Fibroblast of pulmonary artery (primary cell): ENCODE measurements at places on chromosomes 5 and 9.
A peak's percentile ranks its signal among the peaks of the same experiment; 100 is the strongest.

GRCh38 chr5:6544561-6544935 is 88.3 kb downstream of the NSUN2 start:
- no peak for DNase-seq

DNA sequence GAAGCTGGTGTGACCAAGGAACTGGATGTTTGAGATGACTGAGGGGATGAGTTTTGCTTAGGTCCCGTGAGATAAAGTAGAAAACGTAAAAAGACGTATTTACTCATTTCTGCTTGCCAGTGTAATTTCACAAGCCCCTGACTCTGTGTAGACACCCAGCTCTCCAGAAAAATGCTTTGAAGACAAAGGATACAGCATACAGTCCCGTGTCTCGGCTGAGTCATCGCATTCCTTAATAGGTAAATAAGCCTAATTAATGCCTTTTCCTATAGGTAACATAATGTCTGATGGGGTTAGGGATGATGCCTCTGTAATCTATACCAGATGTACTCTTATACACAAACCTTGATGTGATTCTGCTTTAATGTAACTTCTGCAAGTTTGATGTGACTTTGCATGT is 20.2 kb downstream of the S100Z start:
- no peak for DNase-seq

DNA sequence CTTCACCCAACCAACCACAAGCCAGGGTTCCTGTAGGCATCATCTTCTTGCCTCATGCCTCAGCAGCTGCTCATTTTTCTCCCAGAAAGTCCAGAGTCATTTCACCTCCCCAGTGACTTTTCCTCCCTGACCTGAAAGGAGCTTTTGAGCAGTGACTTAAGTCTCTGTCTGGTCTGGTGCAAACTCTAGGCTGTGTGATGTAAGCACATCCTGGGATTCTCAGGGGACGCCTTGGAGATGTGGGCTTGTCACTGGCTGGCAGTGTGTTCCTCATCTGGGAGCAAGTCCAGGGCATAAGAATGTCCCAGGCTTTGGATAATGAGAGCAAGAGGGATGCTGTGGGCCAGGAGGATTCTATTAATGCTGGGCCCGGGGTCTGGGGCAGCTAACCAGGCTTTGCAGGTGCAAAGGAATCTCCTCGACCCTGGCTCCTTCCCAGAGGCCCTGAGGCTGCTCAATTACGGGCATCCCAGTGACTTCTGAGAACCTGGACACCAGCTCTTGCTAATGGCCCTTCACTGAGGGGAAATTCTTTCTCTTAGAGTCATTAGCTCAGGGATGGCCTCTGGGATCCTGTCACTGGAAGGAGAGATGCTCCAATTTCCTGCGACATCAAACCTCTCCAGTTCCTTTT is 211.0 kb upstream of the PANK3 start:
- no peak for DNase-seq

DNA sequence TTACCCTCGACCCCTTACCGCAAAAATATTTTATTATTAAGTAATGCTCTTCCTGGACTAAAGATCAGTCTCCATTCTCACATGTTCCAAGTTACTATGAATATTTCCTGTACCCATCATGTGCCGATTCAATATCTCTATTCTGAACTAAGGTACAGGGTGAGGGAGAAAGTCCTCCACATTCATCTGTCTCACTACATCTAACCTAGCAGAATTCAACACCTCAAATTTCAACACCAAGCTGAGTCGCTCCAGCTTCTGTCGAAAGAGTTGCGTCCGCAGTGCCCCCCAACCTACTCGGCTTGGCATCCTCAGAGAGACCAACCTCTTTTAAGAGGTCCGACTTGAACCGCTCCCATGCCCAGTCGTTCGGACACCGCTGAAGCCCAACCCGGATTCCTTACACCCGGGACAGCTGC is 1.0 kb downstream of the CERT1 start:
- DNase-seq, result peak; percentile 43

DNA sequence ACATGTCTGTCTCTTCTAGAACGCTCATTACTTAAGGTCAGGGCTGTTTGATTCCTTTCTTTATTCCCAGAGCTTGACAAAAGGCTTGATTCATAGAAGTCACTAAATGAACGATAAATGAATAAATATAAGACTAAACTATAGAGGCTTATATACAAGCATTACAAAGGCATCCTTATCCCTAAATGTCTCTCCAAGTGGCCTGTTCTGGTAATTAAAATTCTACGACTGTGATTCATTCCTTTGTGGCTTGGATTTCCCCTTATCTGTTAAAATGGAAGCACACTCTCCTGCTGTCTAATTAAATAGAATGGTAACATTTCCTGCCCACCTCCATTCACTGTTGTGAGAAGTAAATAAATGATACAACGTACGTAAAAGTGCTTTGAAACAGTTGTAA is 49.5 kb downstream of the C7 start:
- DNase-seq, result no peak

GRCh38 chr5:151923866-151924476 is 680 bp downstream of the GLRA1 start:
- no peak for DNase-seq

DNA sequence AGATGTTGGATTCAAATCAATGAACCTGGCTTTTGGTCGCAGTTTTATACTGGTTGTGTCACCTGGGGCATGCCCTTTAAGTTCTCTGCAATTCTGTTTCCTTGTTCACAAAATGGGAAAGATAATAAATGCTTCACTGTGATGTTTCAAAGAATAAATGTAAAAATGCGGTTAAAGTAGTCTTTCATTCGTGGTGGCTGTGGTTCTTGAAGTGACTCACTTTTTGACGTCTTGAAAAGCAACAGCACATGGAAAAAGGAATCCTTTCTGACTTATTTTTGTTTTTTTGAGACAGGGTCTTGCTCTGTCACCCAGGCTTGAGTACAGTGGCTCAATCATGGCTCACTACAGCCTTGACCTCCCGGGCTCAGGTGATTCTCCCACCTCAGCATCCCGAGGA is 88.4 kb upstream of the SLIT3 start:
- DNase-seq, result no peak

- DNase-seq, result no peak
Observed at GRCh38 chr9:93721417-93721965, 145.1 kb downstream of the PHF2 start.

DNA sequence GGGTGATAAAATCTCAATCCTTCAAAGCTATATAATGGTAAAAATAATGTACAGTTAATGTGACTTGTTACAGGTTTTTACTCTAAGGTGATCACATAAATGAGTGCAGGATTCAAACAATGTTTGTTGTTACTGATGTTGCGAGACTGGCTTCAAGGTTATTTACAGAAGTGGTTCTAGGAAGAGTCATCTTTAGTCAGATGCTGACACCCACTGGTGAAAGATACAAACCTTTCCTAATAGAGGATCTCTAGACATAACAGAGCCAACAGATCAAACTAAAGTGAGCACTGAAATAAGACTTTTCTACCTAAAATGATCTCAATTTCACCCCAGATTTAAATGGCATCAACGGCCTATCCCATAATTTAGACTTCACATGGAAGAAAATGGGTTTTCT is 20.2 kb downstream of the ARSB start:
- DNase-seq, result peak; percentile 88

GRCh38 chr5:4548341-4548740 is 591.8 kb upstream of the ADAMTS16 start:
- no peak for DNase-seq

DNA sequence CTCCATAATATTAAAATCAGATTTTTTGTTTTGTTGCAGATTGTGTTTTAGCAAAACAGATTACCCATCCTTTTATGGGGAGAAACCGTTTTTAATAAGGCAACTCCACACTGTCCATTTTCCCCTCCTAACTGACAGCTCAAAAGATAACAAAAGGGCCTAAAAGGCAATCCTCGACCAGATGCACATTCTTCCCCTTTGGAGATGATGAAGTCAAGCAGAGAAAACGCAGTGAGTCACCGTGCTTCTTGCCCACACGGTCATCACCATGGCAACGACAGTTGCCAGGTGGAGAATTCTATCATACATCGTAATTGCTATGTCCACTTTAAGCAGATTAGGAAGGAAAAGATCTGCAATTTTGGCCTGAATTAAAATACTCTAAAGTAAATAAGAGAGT is 96.4 kb downstream of the DIRAS2 start:
- peak; percentile 33 for DNase-seq

DNA sequence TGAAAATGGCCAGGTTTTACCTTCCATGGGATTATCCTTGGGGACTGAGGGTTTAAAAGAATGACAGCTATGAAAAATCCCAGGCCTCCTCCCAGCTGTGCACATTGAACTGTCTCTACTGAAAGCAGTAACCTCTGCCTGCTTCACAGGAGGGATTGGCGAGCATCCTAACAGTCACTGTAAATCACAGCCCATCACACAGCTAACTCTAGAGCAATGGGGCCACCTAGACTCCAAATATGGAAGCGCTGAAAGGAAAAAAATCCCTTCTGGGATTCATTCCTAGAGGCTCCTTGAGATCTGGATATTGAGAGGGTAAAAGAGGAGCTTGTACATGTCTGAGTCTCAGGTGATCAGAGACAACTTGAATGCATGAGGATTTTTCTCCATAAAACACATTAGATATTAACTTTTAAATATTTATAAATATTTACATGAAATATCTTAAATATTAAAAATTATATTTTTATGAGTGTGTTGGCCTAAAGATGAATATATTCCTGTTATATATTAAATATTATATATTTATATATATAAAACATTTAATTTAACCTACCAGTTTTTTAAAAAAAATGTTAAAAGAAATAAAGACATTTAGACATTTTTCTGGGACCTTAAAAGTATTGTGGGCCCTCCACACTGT is 133.8 kb upstream of the SLC24A2 start:
- peak; percentile 77 for DNase-seq

- DNase-seq, result no peak
Observed at GRCh38 chr9:95754533-95755420, 120.7 kb upstream of the ERCC6L2 start.

DNA sequence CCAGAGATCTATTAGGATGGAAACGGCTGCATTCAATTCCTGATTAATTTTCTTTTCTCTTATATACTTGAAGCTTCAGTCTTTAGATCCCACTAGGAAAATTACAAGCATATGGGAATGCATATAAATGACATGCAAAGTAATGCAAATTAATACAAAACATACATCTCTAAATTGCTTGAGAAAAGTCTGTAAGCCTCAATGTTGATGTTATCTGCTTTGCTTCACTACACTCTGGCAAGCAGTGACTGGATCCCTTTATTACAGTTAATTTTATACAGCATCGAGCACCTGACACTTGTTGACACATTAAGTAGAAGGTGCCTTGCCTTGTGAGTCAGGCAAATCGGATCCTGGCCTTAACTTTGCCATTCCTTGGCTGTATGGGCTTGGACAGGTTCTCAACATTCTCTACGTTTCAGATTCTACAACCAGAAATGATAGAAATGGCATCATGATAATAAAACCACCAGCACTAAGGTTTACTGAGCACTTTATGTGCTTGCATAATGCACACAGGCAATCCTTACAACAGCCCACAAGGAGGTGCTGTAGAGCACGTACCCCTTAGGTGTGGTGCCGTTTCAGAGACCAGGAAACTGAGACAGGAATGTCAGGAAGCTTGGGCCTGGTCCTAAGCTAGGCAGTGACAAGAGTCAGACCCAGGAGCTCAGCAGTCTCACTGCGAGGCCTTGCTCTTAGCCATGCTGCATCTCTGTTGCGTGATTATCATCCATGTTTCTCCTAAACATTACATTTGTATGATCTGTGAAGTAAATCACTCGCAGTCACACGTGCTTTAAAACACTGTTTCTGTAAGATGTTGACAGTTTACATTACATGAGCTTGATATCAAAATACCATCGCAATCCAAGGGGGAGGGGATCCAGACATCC is 2.7 kb downstream of the GCNT4 start:
- peak; percentile 74 for DNase-seq

- DNase-seq, result peak; percentile 68
Observed at GRCh38 chr5:52846182-52846842, 58.6 kb downstream of the ITGA1 start.

GRCh38 chr9:6931913-6932312 is 174.1 kb downstream of the KDM4C start:
- DNase-seq, result peak; percentile 42

DNA sequence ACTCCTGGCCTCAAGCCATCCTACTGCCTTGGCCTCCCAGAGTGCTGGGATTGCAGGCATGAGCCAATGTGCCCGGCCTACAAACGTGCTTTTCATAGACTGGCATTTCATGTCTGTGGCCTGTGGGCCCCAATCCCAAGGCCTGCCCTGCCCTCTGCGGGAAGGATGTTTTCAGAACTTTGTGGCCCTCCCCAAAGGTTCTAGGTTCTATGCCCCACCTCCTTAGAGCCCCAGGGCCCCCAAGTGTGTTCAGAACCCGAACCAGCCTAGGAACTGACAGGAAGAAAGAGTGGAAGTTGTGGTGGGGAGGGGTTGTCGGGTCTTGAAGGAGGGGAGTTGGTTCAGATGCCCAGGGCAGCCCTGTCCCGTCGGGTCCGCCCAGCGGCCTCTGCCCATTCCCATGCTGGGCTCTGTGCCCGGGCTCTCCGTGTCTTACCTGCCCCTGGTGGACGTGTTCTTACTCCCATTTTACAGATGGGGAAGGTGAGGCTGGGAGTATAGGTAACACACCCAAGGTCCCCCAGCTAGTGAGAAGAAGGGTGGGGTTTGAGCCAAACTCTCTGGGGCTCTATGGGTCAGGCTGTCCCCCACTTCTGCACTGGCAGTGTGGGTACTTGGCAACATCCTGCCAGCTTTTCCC is 175.8 kb upstream of the IER5L start:
- DNase-seq, result no peak

DNA sequence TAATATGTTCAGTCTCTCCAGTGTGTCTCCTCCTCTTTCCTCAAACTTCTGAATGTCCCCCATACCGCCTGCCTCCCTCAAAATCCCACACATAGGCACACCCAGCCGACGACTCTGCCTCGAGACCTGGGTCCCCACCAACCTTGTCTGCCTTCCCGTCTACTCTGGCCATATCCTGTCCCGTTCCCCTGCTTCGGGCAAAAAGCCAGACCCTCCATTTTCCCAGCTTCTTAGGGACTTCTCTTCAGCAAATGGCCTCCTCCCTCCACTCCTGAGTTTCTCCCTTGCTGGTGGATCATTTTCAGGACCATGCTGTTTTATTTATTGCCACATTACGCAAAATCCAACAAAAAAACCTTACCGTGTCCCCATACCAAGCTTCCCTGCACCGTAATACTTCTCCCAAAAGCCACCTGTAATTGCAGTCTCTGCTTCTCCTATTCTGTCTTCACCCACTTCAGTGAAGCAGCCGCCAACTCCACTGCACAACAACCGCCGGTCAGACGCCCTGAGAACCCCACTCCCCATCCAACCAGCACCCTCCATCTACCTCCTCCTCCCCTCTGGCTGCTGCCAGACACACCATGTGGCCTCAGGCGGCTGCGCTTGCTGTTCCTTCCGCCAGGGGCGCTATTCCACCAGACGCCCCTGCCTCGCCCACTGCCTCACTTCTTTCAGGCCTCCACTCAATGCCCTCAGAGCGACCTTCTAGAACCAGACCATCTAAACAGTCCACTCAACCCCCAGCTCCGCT is 117.0 kb downstream of the TRPM6 start:
- peak; percentile 7 for DNase-seq

GRCh38 chr5:67992923-67993322 is 222.6 kb upstream of the PIK3R1 start:
- peak; percentile 35 for DNase-seq

- DNase-seq, result no peak
Observed at GRCh38 chr5:109604758-109605157, 85.0 kb upstream of the MAN2A1 start.

GRCh38 chr5:134917070-134917815 is 12.3 kb downstream of the PCBD2 start:
- no peak for DNase-seq
